ENCODE measurements at places on chromosomes 7 and 10. TPM values are rescaled to one million over a fixed set of nuclear protein-coding genes. Genes with fewer than 3 reads are reported as not detected.

NAPEPLD gene
- total RNA-seq = 10.8 TPM

CHAT gene
- not detected for total RNA-seq

SPDYE5 gene
- total RNA-seq = not detected

FAM24A gene
- total RNA-seq = not detected

CDK1 gene
- 2.4 TPM for total RNA-seq

GPR37 gene
- total RNA-seq = not detected

CCDC146 gene
- total RNA-seq = 13.5 TPM

DNA sequence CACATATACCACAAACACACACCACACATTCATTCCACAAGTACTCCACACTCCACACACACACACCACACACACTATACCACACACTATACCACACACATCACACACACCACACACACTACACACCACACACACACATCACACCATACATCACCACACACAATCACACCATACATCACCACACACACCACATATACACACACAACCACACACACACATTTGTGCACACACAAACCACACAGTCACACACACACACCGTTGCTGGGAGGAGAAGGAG, 112.8 kb downstream of the PTPN20 start:
- DNase-seq = no peak

DNA sequence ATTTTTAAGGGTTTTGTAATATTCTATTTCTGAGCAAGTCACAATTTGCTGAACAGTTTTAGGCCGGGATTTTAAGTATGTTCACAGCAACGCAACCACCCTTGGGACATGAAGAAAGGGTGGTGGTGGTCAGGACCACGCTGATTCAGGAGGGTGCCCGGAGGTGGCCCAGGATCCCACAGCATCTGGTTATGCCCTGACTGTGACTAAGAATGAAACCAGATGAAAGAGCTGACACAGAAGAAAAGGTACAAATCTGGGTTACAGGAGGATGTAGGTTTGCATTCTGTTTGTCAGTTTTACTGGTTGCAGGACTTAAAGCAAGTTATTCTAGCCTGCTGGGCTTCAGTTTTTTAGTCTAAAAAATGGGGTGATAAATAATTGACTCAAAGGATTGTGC, 279.7 kb downstream of the CCSER2 start:
- no peak for DNase-seq

GRCh38 chr10:23150091-23150490, 42.0 kb upstream of the PTF1A start:
- no peak for DNase-seq

- no peak for DNase-seq
Measured at GRCh38 chr10:78726171-78726570, 342.6 kb upstream of the ZMIZ1 start.

DNA sequence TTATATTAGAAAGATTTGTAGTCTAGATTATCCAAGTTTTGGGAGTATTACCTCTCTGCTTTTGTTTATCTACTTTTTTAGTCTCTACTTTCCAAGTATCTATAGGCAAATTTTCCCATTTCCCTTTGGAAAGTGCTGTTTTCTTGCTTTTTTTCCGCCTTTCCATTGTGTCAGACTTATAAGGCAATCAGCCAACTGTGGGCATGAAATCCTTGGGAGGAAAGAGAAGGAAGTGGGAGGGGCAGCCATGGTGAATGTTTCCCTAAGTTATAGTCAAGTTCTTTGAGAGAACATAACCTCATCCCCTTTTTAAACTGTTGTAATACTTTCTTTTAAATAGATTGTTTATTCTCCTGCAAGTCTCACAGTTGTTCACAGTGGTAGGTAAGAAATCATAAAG, 52.6 kb downstream of the PTEN start:
- DNase-seq = no peak

DNA sequence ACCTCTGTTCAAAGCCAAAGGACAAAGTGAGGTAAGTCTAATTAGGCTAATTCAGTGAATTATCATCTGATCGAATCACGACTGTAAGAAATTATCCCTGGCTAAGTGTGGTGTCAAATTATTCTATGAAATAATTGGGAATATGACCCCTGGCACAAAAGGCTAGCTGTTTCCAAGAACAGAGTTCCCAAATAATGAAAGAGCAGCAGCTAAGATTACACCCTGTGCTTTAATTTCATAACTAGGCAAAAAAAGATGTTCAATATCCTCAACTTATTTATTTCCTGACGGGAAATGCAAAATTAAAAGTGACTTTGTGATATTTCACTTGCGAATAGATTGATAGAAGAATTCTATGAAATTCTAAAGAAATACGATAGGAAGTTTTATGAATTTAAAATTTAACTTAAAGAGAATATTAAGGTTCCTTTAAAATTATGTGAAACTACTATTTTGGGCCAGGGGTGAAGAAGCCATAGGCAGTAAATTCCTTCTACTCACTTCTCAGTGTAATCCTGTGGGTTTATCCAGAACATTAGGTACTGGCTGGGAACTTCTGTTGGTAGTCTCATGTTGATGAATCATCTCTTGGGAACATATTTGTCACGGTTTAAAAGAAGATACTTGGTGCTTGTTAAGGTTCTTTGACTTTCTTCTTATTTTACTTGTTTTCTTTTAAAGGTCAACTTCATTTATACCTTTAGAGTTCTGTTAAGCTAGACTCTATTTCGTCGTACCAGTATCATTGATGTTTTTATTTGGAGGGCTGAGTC, 148.5 kb downstream of the POLR1F start:
- DNase-seq = no peak

GRCh38 chr10:74645692-74646091, 180.7 kb upstream of the KAT6B start:
- DNase-seq = no peak

- DNase-seq = peak; percentile 44
Measured at GRCh38 chr10:62433181-62433692, 59.1 kb downstream of the ZNF365 start.

- DNase-seq = no peak
Measured at GRCh38 chr7:118467381-118467780, 242.9 kb downstream of the ANKRD7 start.

DNA sequence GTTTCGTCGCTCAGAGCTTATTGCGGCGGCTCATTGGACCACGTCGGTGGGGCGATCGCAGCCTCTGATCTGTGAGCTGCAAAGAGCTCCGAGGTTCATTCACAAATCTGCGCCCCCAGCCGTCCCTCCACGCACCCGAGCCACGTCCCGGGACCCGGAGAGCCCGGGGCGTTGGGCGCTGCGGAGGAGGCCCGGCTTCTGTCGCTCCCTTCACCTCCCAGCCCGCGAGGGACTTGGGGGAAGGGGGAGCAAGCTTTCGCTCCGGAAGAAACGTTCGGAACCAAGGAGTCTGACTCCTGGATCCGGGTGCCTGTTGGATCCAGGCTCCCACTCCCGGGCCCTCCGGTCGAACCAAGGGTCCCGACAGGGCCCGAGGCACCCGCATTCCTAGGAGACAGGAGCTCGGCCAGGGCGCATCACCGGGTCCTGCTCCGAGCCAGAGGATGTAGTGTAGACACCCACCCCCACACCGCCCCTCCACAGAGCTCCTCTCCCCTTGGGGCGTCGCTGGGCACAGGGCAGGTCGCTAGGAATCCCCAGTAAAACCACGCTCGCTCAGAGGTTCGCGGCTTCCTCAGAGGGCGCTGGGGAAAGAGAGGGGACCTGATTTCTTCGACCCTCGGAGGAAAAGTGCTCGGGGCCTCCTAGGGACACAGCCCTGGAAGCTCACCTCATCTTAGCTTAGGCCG, 7.9 kb upstream of the EN2 start:
- no peak for DNase-seq

- no peak for DNase-seq
Measured at GRCh38 chr10:121267236-121268003, 330.8 kb downstream of the FGFR2 start.

GRCh38 chr10:118447478-118448270, 105.5 kb upstream of the FAM204A start:
- peak; percentile 77 for DNase-seq

Data from Right ventricle myocardium superior (tissue), 1 donor.